ENCODE measurements at places on chromosomes 1 and 21.

DNA sequence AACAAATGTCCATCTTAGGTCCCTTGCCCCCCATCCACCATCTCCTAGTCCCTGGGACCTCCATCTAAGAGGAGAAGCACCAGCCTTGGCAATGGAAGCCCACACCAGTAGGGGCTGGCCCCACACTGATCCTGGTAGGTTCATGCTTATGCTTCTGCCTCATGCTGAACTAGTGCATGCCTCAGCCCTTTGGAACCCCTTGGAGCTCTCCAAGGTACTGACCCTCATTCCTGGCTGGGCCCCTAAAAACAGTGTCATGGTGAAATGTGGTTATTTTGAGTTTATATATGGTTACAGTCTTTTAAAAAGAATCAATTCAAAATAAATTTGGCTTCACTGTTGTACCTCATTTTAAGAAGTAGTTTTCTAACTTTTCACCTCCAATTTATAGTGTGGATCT, 108.3 kb downstream of the HIVEP3 start:
- no peak for DNase-seq

DNA sequence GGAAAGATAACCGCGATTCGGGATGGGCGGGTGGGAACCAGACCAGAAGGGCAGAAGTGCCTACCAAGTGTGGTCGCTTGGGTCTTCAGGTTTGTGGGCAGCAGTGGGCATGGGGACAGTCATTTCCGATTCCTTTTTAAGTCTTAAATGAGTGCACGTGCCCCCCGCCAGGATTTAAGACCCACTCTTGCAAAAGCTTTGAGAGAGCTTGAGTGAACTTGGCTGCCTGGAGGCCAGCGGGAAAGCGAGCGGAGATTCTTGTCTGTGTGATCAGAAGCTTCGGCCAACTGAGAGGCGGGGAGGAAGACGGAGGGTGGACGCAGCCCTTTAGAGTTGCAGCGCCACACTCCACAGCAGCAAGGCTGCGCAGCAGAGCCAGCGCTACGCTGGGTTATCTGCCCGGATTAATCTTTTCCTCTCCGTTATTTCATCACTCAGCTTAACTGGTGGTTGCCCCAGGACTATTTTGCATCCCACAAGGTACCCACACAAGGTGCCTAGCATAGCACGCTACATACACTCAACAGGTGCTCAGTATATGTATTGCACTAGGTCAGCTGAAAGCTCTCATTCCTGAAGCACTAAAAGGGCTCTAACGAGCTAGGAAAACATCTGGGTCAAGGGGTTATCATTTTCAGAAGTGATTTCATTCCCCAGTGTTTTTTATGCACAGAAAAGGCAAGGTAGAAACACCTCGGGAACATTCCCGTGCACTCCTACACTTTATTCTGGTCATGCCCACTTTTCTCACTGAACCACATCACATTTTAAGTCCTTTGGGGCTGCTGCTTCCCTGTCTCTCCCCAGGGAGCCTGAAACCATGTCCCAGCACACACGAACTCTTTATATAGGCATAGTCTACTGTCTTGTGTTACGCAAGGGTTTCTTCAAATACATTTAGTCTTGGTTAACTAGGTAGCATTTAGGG, 1.5 kb upstream of the BATF3 start:
- DNase-seq = peak; percentile 13

DNA sequence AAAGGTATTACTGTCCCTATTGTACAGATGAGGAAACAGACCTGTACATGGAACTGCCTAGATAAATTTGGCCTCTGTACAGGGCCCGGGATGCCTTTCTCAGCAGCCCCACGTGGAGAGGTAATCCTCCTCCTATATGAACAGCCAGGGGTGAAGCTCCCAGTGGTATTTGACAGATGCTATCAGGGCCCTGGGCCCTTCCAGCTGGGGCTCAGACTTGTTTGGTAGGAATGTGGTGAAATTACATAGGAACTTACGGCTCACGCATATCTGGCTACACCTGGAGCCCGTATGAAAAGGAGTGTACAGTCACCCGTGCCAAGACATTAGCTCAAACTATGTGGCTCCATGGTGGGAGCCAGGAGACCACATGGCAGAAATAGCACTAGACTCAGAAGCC, 24.8 kb upstream of the TCEA3 start:
- DNase-seq = no peak

GRCh38 chr1:205191622-205192021, 19.9 kb downstream of the DSTYK start:
- no peak for DNase-seq

DNA sequence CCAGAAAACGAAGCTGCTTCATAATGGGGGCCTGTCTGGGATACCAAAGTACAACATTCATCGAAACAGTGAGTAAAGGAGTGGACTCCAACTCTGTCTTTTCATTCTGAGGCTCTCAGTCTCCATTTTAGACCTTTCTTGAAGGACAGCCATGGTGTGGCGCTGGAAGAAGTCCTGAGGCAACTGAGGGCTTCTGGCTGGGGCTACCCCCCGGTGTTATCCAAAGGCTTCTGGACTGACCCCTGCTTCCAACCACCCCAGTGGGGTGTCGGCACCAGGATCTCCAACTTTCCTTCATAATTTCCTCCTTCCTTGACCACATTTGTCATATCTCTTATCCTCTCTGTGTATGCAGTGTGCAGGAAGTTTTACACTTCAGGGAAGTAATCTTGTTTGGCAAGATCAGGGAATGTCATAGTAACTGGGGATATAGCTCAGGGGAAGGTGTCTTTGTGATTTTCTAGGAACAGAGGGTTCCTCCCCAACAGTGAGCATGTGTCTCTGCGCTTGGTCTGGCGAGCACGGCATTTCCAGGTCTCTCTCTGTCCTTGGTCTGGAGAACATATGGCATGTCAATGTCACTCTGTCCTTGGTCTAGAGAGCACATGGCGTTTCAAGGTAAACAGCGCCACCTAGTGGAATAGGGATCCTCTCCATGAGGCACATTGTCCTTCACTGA, 19.4 kb upstream of the BSDC1 start:
- no peak for DNase-seq

DNA sequence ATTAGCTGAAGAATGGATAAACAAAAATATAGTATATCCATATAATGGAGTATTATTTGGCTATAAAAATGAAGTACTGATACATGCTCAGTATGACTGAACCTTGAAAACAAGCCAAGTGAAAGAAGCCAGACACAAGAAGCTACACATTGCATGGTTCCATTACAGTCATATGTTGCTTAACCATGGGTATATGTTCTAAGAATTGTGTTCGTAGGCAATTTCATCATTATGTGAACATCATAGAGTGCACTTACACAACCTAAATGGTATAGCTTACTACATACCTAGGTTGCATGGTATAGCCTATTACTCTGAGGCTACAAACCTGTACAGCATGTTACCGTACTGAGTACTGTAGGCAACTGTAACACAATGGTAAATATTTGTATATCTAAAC, 28.6 kb upstream of the FCAMR start:
- DNase-seq = no peak

DNA sequence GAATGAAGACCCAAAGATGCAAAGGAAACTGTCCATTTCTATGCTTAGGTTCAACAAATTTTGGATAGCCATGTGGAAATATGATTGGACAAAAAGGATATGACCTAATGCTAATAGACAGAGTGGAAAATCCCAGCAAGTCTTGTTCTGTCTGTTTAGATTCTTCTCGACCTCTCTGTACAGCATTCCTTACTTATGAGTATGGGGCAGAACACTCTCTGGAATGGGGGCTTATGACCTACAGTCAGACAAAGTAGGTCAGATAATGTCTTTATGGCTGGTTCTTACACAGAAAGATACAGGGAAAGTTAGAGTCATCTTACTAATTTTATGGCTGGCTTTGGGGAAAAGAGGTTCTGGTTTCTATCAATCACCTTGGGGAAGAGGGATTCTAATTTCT, 2.8 kb downstream of the GCSAML start:
- DNase-seq = no peak

GRCh38 chr1:25821112-25821476, 1.3 kb downstream of the MTFR1L start:
- DNase-seq = no peak

DNA sequence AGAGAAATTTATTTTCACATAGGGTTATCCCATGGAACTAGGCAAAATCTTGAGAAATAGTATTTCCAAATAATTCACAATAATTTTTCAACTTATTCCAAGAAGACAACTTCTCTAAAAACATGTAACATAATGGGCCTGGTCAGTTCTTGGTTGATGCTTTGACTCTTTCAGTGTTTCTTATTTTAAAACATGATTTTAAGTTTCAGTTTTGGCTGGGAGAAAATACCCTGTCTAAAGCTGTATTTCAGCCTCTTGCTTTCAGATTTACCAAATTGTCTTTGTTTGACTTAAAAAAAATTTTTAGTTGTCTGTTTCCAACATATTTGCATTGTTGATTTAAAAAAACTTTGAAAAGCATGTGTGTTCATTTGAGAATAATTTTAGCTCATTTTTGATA, 5.1 kb downstream of the OR2T4 start:
- DNase-seq = no peak

GRCh38 chr1:223012176-223012788, 130.8 kb downstream of the TLR5 start:
- DNase-seq = no peak

GRCh38 chr1:3747903-3748302, 4.3 kb upstream of the CCDC27 start:
- DNase-seq = no peak

GRCh38 chr21:21612466-21612865, 614.3 kb downstream of the NCAM2 start:
- no peak for DNase-seq

GRCh38 chr1:229895605-229896004, 171.4 kb upstream of the GALNT2 start:
- DNase-seq = no peak

GRCh38 chr1:31517301-31517700, 59.0 kb upstream of the TINAGL1 start:
- no peak for DNase-seq

DNA sequence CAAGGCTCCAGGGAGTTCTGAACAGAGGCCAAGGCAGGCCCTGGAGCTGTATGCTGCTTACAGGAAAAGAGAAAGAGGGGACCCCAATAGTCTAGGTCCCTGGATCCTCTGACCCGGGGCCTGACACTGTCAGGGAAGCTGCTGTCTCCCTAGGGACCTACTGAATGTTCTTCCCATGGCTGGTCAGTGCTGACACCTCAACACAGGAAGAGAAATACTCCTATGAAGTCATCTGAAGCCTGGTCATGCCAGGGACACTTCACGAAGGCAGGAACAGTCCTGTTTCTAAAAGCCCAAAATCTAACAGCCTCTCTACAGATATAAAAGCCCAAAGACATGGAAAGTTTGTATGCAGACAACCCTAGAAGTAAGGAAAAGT, 1.7 kb upstream of the LAD1 start:
- DNase-seq = no peak

DNA sequence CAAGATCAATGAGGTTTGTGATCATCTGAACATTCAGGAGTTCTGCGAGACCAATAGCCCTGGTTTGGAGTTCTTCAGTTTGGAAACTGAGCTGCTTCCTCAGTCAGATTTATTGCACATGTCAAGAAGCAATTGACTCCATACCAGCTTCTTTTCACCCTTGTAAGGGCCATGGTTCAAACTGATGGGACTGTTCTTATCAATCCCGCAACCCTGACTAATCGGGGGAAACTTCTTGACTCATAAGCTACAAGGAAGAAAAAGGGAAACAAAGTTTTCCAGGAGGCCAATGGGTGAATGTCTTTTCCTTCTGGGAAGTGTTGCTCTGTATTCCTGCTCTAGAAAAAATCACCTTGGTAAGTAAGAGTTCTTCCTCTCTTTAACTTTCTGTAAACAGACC, 187.9 kb downstream of the MIS18A start:
- DNase-seq = no peak

DNA sequence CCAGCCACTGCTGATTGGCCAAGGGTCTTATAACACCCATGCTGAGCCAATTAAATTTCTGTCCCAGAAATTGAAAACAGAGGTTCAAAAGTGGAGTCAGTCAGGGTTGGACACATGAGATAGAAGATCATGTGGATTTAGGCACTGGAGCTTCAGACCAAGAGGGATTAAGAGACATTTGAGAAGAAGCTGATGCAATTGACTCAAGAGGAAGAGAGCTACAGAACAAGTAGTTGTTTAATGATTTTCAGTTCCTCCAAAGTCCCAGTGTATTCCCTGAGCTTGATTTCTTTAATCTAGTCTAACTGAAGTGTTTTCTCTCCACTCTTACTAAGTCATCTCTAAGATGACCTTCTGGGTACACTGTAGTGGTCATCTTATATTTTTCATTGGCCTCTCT, 227.1 kb downstream of the DUSP10 start:
- DNase-seq = no peak

- no peak for DNase-seq
Measured at GRCh38 chr1:1191734-1192133, 14.7 kb downstream of the TNFRSF18 start.

DNA sequence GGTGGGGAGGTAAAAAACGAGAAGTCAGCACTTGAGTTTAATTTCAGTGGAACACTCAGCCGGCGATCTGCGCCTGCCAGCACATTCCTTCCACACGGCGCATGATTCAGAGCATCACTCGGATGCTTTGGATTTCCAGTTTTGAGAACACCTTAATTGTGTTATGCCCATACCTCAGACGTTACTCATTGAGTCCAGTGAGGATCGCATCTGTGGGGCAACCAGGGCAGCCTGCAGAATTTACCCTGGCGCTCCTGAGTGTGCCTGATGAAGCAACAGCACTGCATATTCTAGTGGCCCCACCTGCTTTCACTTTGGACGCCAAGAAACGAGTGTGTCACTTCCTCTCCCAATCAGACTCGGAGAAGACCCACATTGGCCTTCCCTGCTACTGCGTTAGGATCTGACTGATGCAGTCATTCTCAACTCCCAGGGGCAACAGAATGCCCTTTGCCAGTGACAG, 19.9 kb downstream of the FAM89A start:
- DNase-seq = no peak

- no peak for DNase-seq
Measured at GRCh38 chr21:19776076-19776475, 1222.1 kb upstream of the NCAM2 start.

- no peak for DNase-seq
Measured at GRCh38 chr1:217522277-217522676, 108.6 kb downstream of the GPATCH2 start.

DNA sequence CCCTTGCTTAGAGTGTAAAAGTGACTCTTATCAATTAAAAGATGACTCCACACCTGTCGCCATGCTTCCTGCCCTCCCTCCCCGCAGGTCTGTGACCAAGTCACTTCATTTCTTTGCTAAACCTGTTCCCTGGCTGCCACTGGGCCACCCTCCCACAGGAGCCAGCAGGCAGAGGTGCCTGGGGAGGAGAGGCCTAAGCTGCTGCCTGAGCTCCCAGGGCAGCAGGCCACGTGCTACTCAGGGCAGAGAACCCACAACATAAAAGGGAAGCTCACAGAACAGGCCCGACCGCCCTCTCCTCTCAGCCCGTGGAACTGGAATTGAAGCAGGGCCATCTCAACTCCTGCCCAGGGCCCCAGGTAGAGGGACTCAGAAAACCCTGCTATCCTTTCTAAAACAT, 4.9 kb downstream of the C1orf198 start:
- DNase-seq = no peak

- no peak for DNase-seq
Measured at GRCh38 chr1:232029315-232029714, 402.7 kb downstream of the DISC1 start.

GRCh38 chr21:41976611-41977010, 22.8 kb upstream of the C2CD2 start:
- DNase-seq = no peak

- no peak for DNase-seq
Measured at GRCh38 chr1:188769936-188770335, 1707.7 kb downstream of the BRINP3 start.

Measured in skin of body (tissue), 3 donors.